Neural crest cell (in vitro differentiated cells): ENCODE measurements at places on chromosomes 13 and 19.

- no peak for DNase-seq
These were observed 11.8 kb downstream of the VSTM2B start for GRCh38 chr19:29537601-29538000.

GRCh38 chr19:45593520-45593919 is 8.5 kb downstream of the GPR4 start:
- no peak for DNase-seq

GRCh38 chr19:15328312-15328711 is 4.0 kb downstream of the BRD4 start:
- DNase-seq, result no peak

- DNase-seq, result no peak
These were observed 17.5 kb downstream of the CEACAM3 start for GRCh38 chr19:41813911-41814310.

GRCh38 chr19:32688311-32688710 is 3.3 kb upstream of the NUDT19 start:
- no peak for DNase-seq

DNA sequence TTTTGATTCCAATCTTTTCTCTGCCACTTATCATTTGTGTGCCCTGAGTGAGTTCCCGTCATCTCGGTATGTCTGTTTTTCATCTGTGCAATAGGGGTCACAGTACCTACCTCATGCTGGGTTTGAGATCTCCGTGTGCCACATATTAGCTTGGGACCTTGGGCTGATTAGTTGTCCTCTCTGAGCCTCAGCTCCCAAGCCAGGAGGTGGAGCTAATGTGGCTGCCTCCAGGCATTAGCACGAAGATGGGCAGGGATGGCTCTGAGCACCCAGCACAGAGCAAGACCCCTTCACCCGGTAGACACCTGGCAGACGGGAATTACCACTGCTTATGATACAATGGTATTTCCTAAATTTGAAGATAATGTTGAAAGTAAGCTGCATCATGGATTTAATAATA is 35.8 kb upstream of the XPO4 start:
- DNase-seq, result no peak

- no peak for DNase-seq
These were observed 39.5 kb downstream of the MIPEP start for GRCh38 chr13:23849670-23850069.

GRCh38 chr19:50365434-50366306 is at the start of gene NAPSA:
Gene NAPSA, minus strand, starts transcription at chr19:50365639. Its CDS starts 18 bp downstream, at chr19:50365621.
- no peak for DNase-seq

DNA sequence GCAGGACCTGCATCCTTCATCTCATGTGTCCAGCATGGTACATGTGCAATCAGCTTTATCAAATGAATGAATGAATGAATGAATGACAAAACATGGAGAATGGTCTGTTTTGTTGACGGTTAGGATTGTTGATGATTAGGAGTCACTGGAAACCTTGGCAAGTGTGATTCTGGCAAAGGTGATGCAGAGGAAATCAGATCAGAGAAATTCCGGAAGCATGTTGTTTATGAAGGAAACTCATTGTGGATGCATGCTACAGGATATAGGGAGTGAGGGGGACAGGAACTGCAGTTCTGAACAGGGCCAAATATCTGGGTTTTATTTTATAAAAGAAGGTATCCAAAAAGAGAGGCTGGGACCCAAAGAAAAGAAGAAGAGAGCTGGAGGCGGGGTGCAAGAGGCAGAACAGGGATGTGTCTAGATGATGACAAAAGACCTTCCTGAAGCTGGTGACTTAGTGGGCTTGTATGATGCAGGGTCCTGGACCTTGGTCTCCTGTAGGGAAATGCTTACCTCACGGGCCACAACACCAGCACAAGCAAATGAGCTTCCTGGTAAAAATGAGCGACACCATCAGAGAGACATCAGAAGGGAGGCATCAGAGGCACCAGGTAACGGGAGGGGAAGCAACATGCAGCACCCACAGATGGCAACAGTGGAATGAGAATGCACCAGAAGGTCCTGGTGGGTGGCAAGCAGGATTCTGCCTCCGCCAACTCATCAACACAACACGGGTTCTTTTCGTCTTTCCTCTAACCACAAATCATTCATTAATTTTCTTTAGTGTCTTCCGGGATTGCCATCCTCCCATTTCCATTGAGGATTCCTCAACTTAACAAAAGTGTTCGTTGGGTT is 159.6 kb downstream of the FOXO1 start:
- DNase-seq, result no peak

DNA sequence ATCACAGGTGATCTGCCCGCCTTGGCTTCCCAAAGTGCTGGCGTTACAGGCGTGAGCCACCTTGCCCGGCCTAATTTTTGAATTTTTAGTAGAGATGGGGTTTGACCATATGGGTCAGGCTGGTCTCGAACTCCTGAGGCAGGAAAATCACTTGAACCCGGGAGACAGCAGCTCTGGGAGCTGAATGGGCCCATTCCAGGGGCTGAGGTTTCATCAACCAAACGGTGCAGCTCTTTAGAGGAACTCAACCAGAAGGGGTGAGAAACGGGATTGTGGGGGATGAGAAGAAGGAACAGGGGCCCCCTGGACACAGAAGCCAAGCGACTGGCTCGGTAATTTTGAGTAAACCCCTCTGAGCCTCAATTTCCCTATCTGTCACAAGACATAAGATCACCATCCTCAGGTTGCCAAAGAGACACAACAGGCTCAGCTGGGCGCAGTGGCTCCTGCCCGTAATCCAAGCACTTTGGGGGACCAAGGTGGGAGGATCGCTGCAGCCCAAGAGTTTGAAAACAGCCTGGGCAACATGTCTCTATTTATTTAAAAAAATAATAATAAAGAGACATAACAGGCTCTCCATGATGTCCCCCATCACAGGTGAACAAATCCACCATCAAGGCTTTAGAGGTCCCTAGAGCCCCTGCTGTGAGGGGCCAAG is 562 bp downstream of the IQCN start:
- DNase-seq, result no peak

DNA sequence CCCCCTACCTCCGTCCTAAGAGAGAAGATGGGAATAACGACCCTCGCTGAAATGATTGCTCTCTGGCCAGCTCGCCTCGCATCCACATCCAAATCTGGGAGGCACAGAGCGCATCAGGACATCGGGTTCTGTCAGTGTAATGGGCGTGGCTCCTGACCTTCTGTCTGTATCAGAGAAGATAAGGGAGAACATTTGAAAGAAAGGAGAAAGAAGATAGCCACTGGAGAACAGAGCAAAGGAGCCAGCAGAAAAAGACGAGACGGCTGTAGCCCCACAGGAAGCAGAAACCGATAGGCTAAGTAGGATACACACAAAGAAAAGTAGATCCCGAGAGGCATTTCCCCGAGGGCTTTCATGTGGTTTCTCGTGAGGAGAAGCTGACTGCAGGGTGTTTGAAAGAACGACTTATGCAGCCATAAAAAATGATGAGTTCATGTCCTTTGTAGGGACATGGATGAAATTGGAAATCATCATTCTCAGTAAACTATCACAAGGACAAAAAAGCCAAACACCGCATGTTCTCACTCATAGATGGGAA is 14.0 kb upstream of the GJB2 start:
- no peak for DNase-seq

- DNase-seq, result no peak
These were observed 25.2 kb downstream of the MCF2L start for GRCh38 chr13:112994084-112994780.

GRCh38 chr13:112674412-112675365 is 15.1 kb upstream of the ATP11A start:
- DNase-seq, result no peak
